ENCODE measurements at places on chromosomes 7 and 10.

DNA sequence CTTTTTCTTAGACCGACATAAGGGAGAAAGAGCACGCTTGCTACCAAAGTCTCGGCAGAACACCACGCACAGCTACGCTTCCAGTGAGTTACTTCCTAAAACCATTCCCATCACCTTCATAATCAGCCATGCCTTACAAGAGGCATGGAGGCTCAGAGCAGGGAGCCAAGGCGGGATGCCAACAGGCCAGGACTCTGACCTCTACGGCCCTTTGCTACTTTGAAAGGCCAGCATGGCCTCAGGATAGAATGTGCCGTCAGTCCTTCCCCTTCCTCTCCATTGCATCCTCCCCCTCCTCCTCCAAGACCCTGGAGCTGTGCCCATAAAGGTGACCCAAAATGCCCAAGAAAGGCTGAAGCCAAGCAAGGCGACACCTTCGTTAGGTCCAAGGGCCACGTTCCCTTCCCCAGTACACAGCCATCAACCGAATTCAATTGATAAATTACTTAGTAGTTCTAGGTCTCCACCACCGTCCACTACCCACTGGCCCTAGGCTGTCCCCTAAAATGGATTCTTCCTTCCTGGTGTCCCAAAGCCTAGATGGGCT is 5.7 kb downstream of the PRKAG2 start:
- no peak for DNase-seq

DNA sequence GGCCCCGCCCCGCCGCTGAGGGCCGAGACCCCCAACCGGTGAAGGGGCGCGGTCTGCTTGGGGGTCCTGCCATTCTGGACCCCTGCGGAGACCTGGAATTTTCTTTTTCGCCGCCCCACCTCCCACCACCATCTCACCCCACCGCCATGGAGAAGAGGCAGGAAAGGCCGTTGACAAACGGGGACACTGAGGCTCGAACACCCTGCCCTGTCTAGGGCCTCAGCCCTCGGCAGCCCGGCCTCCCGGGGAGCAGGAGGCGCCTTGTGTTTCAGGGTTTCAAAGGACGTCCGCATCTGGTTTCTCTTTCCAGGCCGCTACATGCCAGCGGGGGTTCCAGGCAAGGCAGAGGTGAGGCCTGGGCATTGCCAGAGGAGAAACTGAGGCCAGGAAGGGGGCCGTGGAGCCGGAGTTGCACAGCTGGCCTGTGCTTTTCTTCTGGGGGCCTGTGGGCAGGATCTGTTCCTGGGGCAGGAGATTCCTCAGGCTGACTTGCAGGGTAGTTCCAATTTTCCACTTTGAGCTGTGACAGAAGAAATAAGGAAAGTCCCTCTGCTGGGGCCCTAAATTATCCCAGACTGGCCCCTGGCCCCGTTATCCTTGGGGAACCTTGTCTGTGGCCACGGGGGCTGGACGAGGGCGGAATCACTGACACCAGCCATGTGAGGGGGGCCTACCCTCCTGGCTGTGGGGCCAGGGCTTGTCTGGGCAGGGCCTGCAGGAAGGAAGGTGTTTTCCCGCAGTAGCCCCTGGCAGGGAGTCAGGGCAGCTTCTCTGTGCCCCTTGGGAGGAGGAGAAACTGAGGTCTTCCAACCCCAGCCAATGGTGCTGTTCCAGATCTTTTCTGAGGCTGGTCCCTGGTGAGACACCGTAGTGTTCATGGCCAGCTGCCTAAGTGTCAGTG is 900 bp upstream of the MICALL2 start:
- no peak for DNase-seq

DNA sequence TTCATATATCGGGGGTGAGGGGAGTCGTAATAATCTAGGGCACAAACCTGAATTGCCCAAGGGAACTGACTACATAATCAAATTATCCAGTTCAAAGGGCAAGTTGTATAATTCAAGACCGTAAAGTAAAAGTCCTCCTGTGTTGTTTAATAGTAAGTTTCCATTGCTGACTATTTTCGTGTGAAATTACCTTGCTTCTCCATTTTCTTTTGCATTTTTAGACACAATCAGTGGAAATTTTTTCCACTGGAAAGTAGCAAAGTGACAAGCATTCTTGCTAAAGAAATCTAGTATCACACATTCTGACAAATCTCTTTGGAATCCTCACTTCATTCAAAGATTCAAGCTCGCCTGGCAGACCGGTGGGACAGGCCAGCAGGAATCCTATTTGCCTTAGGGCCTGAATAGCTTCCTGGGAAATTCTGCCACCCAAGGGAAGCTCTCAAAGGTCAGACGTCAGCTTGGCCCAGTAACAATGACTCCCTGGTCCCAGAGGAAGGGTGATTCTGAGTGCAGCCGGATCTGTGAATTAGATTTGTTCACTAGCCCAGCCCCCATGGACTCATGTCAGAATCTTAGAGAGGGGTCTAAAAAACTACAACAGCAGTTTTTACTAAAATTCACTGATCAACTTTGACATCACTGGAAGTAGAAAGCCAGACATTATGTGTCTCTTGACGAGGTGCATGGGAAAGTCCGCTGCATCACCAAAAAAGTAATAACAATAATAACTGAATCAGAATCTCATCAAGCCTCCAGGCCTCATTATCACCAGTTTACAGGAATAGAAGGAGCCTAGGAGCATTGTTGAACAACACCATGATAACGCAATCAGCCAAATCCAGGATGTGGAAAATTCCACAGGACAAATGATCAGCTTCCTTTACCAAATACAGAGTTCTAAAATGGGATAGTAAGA is 161.0 kb downstream of the SKIDA1 start:
- DNase-seq: no peak

DNA sequence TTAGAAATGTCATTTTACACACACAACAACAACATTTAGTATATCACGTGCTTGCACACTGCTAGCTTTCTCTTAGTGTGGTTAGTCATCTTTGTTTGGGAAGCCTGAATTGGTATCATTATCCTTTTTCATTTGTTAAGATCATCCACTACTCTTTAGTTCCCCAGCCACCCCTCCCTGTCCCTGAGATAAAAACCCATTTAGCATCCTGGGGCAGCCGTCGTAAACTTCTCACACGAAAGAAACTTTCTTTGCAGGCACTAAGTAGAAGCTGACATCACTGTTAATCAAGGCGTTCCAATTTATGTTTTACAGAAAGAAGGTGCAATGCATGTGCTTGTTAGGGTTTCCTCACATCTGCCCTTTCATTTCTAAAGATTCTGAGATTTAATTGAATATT is 475.1 kb upstream of the FZD8 start:
- DNase-seq: no peak

GRCh38 chr10:113572520-113573290 is 19.9 kb downstream of the HABP2 start:
- no peak for DNase-seq

- DNase-seq: no peak
Observed at GRCh38 chr7:116169060-116169459, 41.3 kb upstream of the TES start.

DNA sequence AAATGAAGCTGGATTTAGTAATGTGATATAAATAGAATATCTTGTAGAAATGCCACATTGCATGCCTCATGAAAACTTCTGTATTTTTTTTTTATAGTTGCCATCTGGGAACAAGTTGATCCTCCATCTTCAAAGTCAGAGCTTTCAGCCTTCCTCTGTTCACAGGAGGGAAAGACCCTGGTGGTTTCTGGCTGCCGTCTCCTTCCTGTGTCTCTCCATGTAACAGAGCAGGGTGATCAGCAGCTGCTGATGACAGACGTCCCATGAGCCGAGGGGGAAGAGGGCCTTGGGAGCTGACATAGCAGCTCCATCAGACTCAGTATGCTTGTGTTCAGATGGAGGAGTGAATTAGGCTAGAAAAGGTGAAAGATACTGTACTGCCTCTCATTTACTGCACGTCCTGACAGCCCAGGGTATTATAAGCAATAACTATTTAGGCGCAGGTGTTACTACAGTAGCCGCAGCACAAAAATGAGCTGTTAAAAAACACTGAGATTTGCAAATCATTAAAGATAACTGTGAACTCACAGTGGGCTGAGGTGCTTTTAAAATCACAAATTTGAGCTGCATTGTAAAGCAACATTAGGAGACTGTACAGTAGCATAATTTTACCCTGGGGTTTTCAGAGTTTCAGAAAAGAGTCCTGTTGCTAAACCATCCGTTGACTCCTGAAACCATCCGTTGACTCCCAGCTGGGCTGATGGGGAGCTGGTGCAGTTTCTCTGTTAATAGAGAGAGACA is 103.3 kb downstream of the CFAP58 start:
- DNase-seq: no peak

DNA sequence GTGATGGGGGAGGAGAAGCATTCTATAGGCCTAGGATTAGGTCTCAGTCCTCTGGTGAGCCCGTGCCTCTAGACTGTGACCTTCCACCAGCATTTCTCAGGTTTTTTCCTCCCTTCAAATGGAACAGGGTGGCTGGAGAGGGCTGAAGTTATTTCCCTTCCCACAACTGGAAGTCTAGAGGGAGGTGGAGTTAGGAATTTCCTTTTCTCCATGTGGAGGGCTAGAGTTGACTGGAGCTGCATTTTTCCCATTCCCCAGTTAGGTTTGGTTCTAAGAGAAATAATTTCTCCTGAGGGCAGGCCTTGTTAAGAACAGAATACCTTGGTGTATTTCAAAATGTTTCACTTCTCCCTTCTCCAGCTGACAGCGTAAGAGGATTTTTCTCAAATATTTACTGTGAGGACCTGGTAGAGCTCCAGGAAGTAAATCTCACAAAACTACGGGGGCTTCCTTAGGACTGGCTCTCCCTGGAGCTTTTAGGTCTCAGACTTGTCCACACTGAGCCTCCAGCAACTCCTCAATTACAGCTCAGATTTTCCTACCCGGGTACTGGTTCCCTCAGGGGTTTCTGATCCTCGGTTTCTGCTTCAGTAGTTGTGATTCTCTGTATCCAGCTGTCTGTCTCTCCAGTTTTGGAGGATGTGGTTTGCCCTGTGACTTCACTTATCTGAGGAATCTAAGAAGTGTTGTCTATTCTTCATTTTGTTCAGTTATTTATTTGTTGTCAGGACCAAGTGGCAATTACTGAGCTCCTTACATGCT is 6.0 kb upstream of the REEP3 start:
- no peak for DNase-seq

- DNase-seq: no peak
Observed at GRCh38 chr10:108544500-108545120, 1378.7 kb downstream of the XPNPEP1 start.

DNA sequence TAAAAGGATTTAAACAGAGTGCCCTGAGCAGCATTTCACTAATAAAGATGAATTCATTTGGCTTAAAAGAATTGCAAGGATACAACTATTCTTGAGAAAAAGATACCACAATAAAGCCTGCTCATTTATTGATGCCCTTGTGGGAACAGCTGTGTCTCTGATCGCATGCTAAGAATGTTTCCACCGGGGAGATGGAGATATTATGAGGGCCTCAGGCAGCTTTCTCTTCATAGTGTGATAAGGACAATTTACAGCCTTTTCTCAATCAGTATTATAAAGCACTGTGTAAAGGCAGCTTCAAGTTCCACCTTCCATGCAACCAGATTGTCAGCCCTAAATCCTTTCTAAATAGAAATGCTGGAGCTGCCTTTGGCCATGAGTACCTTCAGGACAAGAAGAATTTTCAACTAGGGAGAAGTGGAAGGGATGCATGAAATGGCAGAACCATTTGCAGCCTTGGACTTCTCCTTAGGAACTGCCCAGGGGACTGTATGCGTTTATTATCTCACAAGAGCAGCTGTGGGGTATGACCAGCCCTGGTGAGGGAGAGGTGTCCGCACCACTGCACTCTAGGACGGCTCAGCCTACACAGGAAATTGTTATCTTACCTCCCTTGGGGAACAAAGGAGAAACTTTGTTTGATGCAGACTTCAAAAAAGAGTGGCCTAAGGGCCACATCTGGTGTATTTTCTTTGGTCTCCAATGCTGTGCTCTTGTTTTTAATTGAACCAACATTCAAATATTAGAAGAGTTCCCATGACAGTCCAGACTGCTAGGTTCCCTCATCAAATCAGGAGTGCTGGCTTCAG is 116.9 kb upstream of the PCGF5 start:
- no peak for DNase-seq

- DNase-seq: peak; percentile 32
Observed at GRCh38 chr7:73715648-73716317, 3.7 kb downstream of the STX1A start.

GRCh38 chr7:103551016-103551415 is 105.0 kb upstream of the SLC26A5 start:
- no peak for DNase-seq

GRCh38 chr7:135828604-135829003 is 80.0 kb upstream of the FAM180A start:
- no peak for DNase-seq

- DNase-seq: no peak
Observed at GRCh38 chr10:26860102-26860442, 686 bp downstream of the ABI1 start.

- DNase-seq: no peak
Observed at GRCh38 chr10:125515571-125515970, 167.4 kb downstream of the TEX36 start.

- DNase-seq: no peak
Observed at GRCh38 chr7:2929321-2930201, 85.5 kb upstream of the GNA12 start.

- DNase-seq: no peak
Observed at GRCh38 chr10:3873728-3874461, 88.9 kb upstream of the KLF6 start.

DNA sequence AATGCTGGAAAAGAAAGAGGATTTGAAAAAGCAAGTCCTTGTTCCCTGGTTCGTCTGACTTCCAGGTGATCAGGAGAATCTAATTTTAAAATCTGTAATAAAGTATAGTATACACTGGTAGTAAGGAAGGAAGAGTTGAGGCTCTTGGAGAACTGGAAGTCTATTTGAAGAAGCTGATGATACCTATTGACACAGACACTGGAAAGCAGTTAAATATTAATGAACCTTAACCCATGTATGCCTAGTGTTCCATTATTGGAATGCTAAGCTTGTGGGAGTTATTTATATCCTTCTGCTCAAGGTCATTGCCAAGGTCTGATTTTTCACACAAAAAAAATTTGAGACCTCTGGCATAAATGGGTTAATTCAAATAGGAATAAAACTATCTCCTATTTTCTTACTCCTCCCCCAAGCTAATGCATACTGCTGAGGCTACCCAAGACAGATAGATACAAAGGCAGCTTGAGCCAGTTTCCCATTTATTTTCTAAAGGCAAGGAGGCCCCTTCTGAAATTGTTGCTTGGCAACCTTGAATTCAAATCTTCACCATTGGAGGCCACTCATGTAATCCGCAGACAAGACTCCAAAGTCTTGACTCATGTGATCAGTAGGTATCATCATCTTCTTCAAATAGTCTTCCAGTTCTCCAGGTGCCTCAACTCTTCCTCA is 110.2 kb downstream of the FZD1 start:
- DNase-seq: no peak

Data from NCI-H187 (cell line).